ENCODE measurements at places on chromosomes 6 and 20.

DNA sequence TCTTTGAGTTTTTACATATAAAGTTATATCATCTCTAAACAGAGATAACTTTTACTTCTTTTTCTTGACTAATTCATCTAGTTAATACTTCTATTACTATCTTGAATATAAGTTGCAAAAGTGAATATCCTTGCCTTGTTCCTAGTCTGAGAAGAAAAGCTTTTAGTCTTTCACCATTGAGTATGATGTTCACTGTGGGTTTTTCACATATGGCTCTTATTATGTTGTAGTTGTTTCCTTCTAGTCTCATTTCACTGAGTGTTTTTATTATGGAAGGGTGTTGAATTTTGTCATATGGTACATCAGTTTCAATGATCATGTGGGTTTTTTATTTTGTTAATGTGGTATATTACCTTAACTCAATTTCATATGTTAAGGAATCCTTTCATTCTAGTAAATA lies 488.3 kb downstream of the COL12A1 start:
- no peak for DNase-seq

DNA sequence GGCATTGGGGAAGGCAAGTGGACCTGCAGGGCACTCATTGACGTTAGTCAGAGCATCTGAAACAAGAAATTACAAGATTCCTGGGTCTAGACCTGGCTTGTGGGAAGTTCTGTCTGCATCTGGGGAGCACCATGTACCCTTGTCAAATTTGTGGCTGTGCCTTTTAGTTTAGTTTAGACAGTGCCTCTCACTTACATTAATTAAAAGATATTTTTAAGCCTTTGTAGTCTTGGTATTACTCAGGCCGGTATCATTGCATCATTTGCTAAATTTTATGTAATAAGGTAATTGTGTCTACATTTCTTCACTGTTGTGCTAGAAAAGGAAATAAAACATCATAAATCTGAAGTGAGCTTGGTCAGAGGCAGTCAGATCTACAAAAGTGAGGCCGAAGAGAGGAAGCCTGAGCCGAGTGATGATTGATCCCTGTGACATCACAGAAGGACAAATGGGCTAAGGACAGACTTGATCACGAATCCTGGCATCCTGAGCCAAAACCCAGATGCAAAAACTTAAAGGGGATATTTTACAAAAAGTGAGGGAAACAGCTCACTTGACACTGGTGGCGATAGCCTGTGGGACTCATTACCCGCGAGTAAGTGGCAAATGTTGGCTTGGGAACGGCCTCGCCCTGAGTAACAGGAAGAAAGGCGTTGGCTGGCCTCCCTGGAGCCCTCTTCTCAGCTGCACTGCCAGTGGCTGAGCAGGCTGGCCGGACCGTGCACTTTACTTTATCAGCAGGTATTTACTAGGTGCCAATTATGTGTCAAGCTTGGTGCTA lies 106.5 kb downstream of the TCP11 start:
- no peak for DNase-seq

GRCh38 chr20:10064611-10065010 lies 29.8 kb downstream of the ANKEF1 start:
- DNase-seq = no peak

GRCh38 chr20:51651921-51652549 lies 109.5 kb upstream of the NFATC2 start:
- no peak for DNase-seq

DNA sequence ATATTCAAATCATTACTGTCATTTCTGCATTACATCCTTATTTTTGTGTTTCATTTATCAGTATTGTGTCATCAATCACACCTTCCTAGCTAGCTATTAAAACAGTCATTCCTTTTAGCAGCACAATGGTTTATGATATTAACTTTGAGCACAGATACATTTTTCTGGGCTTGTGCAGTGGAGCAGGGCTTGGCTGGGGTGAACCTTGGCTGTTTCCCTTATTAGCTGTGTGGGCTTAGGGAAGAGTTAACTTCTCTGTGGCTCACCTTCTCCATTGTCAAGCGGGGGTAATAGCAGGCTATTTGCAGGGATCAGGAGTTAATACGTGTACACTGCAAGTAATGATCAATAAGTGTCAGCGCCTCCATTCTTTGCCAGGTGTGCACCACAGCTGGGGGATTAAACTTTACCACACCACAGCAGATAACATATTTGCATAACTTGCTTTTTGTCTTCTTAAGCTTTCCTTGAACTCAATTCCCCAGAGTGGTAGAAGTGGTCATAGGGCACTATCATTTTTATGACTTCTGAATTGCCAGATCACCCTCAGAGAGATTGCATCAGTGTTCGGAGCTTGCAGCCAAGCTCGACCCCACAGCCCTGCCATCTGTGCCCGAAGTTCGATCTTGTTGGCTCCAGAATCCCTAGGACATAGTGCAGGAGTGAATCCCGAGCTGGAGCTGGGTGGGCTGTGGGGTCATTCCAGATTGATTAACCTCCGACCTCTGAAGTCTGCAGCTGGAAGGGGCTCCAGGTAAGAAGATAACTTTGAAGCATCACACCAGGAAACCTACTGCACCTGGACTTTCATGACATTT lies 1.5 kb upstream of the PYGB start:
- no peak for DNase-seq

- no peak for DNase-seq
Observed at GRCh38 chr6:37862992-37863391, 43.5 kb downstream of the ZFAND3 start.

- DNase-seq = no peak
Observed at GRCh38 chr6:113823916-113824315, 33.2 kb upstream of the MARCKS start.

GRCh38 chr6:84422380-84422968 lies 195.0 kb upstream of the CEP162 start:
- no peak for DNase-seq

GRCh38 chr20:14878676-14879019 lies 541.2 kb upstream of the FLRT3 start:
- DNase-seq = no peak

GRCh38 chr6:776951-777350 lies 84.0 kb upstream of the EXOC2 start:
- DNase-seq = no peak

DNA sequence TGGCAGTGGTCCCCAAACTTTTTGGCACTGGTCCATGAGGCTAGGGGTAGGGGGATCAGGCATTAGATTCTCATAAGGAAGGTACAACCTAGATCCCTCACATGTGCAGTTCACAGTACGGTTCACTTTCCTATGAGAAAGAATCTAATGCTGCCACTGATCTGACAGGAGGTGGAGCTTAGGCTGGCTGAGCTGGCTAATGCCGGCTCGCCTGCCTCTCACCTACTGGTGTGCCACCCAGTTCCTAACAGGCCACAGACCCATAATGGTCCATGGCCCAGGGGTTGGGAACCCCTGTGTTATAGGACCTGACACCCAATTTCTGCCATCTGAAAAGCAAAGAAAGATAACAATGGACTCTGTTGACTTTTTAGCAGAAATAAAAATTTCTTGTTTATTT lies 199.6 kb downstream of the GMPR start:
- DNase-seq = peak; percentile 32

- no peak for DNase-seq
Observed at GRCh38 chr20:305745-306144, 8.4 kb downstream of the ZCCHC3 start.

DNA sequence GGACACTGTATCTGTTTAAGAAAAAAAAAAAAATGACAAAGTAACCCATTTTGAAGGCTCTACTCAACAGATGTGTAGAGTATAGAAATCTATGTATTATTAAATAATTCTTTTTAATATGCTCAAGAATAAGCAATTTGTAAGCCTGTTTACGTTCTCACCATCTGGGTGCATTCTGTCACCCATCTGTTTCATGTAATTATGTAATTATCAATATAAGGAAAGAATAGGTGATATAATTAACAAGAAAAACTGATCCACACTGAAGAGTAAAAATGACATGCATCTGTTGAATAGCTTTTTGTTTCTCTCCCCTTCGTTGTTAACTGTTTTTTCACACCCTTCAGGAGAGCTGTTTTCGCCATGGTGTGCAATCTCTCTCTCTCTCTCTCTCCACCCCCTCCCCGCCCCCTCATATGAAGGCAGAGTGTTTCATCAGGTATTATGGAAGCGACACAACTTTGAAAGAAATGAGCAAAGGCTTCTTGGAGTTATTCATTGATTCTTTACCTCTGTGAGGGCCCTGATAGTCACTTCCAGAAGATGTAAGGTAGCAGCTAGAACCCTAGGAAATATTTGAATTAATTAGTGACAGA lies 154.3 kb upstream of the INSM1 start:
- no peak for DNase-seq

- DNase-seq = no peak
Observed at GRCh38 chr6:118952683-118953082, 17.7 kb upstream of the MCM9 start.

DNA sequence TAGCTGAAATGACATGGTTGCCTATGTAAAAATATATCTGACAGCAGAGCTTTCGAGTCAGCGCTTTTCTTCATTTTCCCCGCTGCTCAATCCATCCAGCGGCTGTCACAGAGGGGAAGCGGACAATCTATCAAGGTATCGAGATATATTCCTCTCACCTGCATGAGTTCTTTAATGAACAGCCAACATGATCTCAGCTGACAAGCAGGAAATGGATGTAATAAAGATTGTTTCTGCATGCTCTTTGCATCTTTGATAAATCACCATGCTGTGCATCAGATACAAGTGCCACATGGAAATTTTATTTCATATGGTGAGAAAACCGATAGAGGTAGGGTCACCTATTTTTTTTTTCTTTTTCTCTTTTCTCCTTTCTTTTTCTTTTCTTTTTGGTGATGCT lies 602.3 kb upstream of the MMS22L start:
- no peak for DNase-seq

DNA sequence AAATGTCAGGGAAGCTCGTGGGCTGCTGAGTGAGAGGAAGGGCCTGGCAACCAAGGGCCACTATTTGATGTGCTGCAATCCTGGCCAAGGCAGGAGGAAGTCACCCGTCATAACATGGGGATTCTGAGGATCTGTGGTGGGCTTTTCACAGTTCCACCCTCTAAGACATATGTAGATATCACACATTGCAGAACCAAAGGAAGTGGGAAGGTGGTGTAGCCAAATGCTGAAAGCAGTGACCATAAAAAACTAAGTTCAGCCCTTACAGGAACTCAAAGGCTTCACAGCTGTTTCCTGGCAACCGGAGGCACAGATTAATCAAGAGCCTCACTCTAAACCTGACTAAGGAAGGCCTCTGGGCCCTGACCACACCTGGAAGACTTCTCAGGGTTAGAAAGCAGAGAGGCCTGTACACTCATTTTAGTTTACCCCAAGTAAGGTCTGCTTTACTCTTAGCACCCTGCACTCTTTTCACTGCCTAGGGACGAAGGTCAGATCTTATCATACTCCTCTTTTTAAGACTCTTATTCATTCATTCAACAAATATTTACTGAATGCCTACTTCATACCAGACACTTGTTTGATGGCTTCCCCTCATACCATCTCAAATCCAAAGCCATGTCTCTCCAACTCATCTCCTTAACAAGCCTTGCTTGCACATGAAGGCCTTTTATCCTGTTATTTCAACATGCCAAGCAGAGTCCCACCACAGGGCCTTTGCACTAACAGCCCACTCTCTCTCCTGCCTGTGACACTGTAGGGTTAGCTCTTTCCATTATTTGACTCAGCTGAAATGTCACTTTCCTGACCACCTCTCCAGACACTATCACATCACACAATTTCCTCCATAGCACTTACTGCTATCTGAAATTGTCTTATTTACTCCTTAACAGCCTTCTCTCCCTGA lies 2.6 kb downstream of the UBE2V1 start:
- DNase-seq = no peak

DNA sequence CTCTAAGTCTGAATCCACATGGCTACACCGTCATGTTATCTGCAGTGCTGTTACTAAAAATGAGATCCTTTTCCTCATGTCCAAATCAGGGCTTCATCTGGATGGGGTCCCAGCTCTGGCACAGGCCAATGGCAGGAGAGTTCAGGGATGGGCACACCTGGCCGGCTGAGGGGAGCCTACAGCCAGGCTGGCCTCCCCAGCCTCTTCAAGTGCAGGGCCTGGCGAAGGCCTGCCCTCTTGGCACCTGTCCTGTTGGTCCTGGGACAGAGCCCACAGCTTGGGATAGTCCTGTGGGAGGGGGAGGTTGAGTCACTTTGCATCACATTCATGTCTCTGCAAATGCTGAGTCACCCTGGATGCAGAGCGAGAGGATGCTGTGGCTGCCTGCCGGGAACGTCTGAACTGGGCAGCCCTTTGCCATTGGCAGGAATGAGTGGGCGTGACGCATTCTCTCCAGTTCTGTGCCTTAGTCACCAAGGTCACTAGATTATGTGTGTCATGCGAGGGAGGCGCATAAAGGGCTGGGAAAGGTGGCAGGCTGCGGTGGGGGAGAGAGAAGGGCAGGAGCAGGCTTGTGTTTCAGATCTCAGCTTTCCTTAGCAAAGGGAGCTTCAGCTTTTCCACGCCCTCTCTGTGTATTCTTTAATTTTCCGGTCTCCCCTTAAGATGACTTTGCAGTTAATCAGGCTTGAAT lies 223.2 kb upstream of the ECI2 start:
- no peak for DNase-seq

GRCh38 chr6:168683621-168684020 lies 242.6 kb downstream of the SMOC2 start:
- no peak for DNase-seq

DNA sequence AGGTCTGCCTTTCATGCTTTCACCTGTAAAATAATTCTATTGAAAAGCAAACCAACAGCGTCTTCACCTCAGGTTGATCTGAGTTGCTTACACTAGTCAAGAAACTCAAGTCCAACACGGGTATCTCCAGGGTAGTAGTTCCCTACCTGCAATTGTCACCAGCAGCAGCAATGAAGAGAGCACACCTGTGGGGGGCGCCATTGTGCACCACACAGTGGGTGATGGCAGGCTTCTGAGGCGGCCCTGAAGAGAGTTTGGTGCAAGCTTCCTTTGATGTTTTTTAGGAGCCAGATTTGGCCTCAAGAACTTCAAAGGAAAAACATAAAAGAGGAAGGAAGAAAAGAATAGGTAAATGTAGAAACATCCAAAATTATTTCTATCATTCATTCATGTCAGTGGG lies 45.1 kb downstream of the KIAA0319 start:
- no peak for DNase-seq

All from stimulated activated CD4-positive, alpha-beta T cell treated with anti-CD3 and anti-CD28 coated beads, Interleukin-4, amount 100 ng/mL, for 1 hour (primary cell).